Stimulated activated CD4-positive, alpha-beta T cell treated with anti-CD3 and anti-CD28 coated beads, TNF-alpha, amount 100 ng/mL, for 48 hours (primary cell): ENCODE measurements at places on chromosomes 16 and 17.

DNA sequence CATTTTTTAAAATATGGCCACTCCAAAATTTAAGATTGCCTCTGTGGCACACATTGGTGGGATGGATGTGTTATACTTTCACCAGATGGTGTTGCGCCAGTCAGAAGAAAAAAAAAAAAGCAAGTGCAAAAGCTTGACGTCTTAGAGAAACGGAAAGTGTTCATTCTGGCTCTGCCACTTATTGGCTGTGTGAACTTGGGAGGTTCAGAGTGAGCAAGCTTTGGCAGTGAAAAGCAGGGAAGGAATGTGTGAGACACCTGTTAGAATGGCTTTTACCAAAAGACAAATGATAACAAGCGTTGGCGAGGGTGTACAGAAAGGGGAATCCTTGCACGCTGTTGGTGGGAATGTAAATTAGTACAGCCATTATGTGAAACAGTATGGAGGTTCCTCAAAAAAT lies 298.0 kb downstream of the TMEM114 start:
- DNase-seq: no peak

- no peak for DNase-seq
Observed at GRCh38 chr17:52157603-52158449, 688 bp downstream of the CA10 start.

DNA sequence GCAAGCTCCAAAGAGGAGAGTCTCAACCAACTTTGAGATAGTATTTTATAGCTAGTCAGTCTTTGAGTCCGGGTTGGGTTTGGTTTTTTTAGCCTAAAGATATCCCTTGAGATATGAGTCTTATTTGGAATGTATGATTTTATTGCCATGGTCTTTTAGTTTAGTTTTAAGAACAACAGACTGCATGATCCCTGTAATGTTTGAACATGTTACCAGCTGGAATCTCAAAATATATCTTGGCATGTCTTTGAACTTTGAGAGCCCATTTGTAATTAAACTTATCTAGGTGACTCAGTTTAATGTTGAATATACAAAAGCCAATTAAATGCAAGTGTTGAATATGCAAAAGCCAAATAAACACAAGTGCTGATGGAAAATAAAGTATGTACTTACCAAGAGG lies 100.6 kb downstream of the TANGO6 start:
- DNase-seq: no peak

- DNase-seq: no peak
Observed at GRCh38 chr17:45663772-45664171, 120.3 kb upstream of the CRHR1 start.

DNA sequence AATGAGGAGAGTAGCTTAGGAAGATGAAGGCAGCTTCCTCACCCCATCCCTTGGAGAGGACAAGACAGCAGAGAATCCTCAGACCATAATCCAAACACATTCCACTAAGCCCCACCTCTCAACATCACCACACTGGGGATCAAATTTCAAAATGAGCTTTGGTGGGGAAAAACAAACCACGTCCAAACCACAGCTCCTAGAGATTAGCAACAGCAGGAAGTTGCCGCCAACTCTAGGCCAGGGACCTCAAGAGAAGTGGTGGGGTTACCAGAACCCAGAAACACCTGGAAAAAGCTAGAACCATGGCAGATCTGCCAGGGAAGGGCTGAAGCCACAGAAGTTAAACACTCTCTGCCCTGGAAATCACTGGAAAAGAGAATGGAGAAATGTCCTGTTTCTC lies 571.6 kb downstream of the HS3ST4 start:
- DNase-seq: no peak

DNA sequence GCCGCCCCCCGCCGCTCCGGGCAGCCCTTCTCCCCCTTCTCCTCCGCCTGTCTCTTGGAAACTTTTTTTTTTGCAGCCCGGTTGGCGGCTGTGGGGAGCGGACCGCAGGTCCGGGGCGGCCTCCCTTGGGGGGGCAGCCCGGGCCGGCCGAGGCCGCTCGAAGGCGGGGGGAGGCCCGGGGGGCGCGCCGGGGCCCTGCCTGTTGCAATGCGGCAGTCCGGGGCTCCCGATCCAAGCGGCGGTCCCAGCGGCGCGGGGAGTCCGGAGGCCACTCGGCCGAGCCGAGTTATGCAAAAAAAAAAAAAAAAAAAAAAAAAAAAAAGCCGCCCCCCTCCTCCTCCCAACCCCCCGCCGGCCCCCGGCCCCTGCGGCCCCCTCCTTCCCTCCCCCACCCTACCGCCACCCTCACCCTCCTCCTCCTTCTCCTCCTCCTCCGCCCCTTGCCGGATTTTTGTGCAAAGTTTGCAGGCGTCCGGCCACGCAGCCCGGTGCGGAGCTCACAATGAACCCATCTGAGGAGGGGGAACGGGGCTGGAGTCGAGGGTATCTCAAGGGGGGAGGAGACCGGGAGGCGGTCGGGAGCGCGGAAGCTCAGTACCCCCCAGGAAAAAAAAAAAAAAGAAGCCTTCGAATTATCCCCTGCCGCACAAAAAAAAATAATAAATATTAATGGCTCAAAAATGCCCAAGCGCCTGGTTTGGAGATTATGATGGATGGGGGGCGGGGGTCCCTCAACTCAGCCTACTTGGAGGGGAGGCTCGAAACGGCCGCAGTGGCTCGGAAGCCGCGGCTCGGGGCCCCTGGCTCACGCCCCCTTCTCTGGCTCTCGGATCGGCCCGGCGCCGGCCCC lies at the start of gene ZNF423:
Gene ZNF423 (minus strand): TSS at position 291 of the 850 bp plus-strand sequence. CDS start 338 bp downstream, outside the sequence.
- no peak for DNase-seq
